ENCODE measurements at places on chromosomes 13 and 19. TPM values are rescaled to one million over a fixed set of nuclear protein-coding genes. Genes with fewer than 3 reads are reported as not detected.

CNN1 gene
- total RNA-seq = 246 TPM

MBD3L3 gene
- not detected for total RNA-seq

OLFM4 gene
- not detected for total RNA-seq

PRKD2 gene
- 14.2 TPM for total RNA-seq
